ENCODE measurements at places on chromosomes 6 and 20.

DNA sequence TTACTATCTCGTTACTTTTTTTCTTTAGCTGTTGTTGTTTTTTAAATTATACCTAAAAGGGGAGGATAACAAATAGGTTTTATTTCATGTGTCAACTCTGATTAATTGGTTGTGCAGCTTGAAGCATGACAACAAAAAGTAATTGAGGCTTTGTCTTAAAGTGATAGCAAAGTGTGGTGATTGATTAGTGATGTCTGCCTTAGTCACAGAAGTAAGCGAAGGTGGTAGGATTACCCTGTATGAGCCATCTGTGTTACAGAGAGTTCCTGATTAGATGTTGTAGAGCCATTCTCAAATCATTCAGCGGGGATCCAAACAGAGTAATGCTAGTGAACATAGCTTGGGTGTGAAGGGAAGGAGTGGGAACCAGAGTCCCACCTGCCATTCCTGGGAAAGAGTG is 14.4 kb upstream of the MRPS10 start:
- no peak for DNase-seq

DNA sequence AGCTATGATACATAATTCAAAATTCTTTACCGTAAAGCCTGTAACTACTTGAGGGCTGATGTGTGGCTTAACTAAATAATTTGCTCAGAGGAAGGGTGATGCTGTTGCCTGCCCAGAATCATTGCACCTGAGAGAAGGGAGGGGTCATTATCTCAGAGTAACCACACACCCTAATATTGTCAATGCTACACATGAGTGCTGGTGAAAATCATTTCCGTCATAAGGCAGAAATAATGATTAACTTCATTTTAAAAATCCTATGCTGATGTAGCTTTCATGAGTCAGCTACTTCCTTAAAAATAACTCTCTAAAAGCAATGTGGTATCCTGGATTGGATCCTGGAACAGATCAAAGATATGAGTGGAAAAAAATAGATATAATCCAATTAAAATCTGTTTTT is 146.4 kb upstream of the FAM83B start:
- no peak for DNase-seq

- no peak for DNase-seq
Observed at GRCh38 chr6:8546496-8546895, 111.2 kb upstream of the SLC35B3 start.

DNA sequence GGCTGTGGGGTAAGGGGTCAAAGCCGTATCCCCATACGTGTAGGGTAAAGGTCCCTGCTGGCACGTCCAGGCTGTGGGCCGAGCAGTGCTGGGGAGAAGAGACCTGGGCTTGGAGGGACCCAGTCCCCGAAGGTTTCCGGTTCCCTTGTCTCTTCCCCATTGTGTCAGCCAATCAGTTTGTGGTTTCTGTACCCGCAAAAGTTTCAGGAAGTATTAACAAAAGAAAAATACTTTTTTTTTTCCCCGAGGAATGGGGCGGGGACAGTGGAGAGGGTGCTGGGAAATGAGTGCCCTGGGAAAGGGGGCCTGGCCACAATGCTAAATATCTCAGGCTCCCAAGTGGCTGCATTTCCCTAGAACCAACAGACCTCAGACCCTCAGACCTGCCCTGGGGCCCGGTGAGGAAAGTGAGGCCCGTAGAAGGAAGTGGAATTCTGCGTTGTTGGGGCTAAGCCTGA is 15.2 kb upstream of the AMD1 start:
- DNase-seq, result no peak

GRCh38 chr20:19269737-19270340 is 57.4 kb downstream of the SLC24A3 start:
- DNase-seq, result no peak

DNA sequence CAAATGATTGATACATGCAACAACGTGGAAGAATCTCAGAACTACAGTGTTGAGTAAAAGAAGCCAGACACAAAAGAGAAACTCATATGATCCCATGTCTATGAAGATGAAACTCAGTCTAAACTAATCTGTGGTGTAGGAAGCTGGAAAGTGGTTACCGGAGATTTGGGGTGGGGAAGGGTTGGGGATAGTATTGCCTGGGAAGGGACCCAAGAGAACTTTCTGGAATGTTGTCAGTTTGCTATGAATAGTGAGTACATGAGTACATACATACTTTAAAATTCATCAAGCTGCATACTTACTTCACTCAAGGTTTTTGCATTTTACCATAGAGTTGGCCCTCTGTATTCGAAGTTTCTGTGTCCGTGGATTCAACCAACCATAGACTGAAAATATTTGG is 106.0 kb downstream of the SAMD5 start:
- DNase-seq, result no peak

GRCh38 chr6:33827546-33828451 is 24.0 kb upstream of the MLN start:
- no peak for DNase-seq

DNA sequence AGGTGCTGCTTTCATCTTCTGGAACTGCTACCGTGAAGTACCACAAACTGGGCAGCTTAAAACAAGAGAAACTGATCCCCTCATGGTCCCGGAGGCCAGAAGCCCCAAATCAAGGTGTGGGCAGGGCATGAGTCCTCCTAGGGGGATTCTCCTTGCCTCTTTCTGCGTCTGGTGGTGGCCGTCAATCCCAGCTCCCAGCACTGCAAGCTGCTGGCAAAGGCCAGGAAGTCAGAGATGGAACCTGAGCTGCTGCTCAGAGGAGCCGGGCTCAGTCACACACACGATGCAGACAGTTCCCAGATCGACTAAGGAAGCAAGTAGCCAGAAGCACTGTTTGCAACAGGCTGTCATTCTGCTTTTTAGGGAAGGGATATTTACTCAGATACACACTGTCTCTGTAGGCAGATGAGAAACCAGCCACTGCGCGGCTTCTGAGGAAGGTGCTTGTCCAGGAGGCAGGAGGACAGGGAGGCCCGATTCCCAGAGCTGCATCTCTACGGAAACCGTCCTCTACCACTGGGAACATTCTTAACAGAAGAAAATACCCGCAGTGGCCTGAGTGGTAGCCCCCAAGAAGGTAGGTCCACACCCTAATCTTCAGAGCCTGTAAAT is 15.5 kb downstream of the BHLHE23 start:
- no peak for DNase-seq

- no peak for DNase-seq
Observed at GRCh38 chr20:19659448-19659847, 98.6 kb upstream of the RIN2 start.

- DNase-seq, result no peak
Observed at GRCh38 chr6:33696548-33697518, 14.7 kb downstream of the UQCC2 start.

DNA sequence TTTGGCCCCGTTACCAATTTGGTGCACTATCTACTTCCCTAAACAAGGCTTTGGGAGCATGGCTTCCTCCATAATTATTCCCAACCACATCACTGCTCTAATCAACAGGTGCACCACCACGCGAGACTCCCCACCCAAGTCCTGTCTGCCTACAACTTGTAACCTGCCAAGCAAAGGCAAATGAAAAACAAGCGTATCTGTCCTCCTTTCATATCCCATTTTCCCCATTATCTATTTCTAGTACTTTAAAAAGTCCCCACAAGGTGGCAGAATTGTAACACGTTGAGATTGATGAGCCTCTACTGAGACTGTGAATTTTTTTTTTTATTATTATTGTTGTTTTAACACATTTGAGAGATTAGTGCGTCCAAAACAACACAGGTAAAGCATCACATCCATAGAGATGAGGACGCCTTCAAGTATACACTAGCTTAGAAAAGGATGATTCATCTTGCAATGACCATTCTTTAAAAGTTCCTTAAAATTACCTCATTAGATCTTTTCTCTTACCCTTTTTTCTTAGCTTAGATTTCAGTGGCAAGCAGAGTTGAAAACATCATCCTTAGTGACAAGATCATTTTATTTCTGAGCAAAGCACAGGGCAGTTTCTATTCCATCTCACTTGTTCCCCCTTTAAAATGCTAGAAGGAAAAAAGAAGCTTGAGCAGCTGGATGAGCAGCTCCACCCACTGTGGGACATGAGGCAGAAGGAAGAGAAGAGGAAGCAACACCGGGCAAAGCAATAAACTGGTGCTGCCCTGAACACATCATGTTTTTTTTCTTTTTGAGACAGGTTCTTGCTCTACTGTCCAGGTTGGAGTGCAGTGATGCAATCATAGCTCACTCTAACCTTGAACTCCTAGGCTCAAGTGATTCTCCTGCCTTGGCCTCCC is 210.8 kb downstream of the ARHGAP18 start:
- DNase-seq, result no peak

- no peak for DNase-seq
Observed at GRCh38 chr20:43824309-43825050, 90.2 kb upstream of the TOX2 start.

DNA sequence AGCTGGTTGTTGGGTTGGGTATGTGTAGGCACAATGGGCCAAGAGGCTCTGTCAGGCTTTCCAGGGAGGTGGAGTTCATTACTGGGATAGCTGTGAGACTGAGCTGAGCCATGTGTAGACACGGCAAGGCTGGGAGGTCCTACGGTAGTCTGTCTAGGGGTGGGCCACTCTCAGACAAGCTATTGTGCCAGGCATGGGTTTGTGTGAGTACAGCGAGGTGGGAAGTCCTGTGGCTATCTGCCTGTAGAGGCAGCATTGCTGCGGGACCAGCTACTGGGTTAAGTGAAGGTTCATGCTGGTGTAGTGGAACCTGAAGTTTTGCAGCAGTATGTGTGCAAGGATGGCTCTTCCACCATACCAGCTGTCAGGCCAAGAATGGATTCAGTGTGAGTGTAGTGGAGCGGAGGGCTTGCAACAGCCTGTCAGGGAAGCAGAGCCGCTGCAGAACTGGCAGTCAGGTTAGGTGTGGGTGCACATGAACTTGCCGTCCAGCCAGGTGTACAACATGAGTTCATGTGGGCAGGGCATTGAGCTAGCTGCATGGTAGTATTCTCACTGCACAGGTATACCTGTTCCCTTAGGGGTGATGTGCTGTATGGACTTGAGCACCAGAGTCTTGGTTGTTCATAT is 78.0 kb upstream of the CENPW start:
- no peak for DNase-seq

DNA sequence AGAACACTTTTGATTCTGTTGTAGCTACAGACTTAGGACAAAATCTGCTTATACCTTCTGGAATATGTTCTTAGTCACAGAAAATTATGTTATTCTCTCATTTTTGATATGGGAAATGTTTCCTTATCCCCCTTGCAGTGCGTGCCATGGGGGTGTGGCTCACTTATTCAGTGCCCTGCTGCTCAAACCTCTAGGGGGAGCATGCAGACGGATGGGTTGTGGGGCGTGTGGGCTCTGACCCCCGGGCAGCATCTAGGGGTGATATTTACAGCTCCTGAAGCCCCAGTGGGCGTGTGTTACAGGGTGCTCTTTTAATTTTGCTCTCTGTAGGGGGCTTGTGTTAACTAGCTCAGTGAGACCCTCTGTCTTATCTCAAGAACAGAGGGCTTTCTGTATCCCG is 61.3 kb upstream of the FERMT1 start:
- DNase-seq, result no peak

DNA sequence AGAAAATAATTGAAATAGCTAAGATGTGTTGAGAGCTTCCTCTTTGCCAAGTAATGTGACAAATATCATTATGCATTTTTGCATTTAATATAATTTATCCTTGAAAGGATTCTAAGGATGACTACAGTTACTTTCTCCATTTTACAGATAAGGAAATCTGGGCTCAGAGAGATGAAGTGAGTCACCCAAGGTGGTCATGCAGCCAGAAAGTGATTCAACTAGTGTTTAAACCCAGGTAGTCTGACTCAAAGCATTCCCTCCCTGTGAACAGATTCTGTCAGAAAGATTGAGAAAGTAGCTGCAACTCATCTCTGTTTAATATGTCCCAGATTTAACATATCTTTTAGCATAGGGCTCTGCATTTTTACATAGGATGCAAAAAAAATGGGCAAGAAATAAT is 28.1 kb downstream of the NRSN1 start:
- DNase-seq, result no peak

- DNase-seq, result no peak
Observed at GRCh38 chr6:42331019-42331418, 113.4 kb upstream of the MRPS10 start.

Measured in T-helper 1 cell (primary cell).